ENCODE measurements at places on chromosomes 11 and 22. TPM values are rescaled to one million over a fixed set of nuclear protein-coding genes. Genes with fewer than 3 reads are reported as not detected.

- DNase-seq: no peak
Observed at GRCh38 chr22:44423556-44424358, 74.3 kb downstream of the RTL6 start.

SCGB1C1 gene
- not detected for total RNA-seq

DNA sequence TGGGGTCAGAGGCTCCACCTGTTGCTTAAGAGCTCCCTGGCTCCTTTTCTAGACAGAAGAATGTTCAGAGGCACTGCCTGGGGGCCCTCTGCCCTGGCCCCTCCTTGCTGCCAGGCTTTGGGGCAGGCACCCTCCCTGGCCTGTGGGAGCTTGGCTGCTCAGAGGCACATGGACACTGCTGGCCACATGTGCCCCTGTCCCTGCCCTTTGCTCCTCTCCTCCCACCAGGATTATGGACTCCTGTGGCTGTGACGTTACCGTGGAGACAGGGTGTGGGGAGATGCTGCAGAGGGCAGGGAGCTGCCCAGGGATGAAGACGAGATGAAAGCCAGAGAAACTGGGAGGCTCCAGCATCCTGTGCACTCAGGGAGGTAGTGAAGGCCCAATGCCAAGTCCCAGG lies 14.7 kb downstream of the DRD2 start:
- DNase-seq: no peak

OTOG gene
- 0.06 TPM for total RNA-seq

DNA sequence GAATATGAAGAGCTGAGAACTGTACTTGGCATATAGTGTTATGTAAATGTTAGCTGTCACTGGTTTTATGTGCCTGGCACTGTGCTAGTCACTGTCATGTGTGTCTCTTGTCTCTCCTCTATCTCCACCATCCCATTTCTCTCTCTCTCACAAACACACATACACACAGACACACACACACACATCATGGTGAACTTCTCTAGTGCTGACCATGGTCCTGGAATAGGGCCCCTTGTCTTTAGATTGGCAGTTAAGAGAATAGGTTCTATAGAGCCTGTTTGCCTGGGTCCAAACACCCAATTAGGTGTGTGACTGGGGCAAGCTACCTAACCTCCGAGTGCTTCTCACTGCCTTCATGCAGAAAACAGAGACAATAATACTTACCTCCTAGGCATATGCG lies 109.7 kb upstream of the NARS2 start:
- no peak for DNase-seq
